T-helper 17 cell (primary cell): ENCODE measurements at places on chromosomes 2 and 18.

GRCh38 chr18:35455926-35456763, 41.6 kb downstream of the INO80C start:
- no peak for DNase-seq

DNA sequence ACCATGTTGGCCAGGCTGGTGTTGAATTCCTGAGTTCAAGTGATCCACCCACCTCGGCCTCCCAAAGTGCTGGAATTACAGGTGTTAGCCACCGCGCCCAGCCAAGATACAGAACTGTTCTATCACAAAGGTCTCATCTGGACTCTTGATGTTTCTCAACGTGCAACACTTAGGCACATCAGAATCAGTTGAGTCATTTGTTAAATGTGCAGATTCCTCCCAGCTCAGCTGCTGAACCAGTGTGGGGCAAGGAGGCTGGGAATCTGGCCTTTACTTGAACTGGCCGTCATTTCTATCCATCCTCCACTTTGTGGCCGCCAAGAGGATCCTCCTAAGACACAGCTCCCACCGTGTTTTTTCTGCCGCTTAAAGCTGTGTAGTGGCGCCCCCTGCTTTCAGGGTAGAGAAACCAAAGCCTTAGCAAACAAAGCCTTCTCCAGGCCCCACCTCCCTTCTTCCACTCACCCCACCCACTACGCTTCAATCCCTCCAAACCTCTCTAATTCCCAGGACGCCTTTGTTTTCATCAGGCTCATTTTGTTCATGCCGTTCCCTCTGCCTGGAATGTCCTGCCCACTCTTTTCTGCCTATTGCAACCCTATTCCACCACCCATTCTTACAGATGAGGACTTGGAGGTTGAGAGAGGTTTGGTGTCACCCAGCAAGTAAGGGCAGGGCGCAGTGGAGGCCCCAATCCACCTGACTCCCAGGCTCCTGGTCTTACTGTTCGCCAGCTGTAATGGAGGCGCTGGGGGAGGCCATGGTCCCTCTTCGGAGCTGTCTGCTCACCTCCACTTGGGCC, 776 bp upstream of the SPEG start:
- no peak for DNase-seq

DNA sequence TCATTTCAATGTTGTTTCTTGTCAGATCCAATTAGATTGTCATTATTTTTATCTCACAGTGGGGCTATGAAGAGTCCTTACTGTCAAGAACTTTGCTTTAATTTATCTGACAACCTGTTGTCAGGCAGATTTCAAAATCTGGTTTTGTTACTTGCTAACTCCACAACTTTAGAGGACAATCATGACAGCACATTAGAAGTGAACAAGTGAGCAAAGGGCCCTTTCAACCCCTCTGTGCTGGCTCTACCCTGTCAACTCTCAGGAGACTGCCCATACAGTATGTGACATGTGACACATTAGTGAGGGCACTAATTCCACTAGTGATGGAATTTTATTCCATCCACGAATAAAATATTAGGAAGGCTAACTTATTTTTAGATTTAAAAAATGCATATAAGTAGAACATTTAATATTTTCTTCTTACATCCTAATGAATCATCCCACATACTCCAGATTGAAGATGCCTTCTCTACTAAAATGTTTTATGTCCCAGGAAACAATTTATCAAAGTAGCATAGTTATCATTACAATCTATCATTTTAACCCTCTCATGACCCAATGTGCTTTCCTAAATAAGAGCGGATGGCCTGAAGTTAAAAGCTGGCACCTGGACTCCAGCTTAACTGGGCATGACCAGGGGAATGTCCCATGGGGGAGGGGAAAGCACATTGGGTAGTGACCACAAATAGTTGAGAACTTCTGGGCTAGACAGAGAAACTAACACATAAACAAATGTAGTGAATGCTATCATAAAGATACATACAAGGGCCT, 97.6 kb upstream of the PPP1CB start:
- no peak for DNase-seq

GRCh38 chr18:77079088-77079487, 53.5 kb downstream of the MBP start:
- no peak for DNase-seq

- DNase-seq = no peak
These were observed 26.6 kb downstream of the ZFP36L2 start for GRCh38 chr2:43199492-43200488.

DNA sequence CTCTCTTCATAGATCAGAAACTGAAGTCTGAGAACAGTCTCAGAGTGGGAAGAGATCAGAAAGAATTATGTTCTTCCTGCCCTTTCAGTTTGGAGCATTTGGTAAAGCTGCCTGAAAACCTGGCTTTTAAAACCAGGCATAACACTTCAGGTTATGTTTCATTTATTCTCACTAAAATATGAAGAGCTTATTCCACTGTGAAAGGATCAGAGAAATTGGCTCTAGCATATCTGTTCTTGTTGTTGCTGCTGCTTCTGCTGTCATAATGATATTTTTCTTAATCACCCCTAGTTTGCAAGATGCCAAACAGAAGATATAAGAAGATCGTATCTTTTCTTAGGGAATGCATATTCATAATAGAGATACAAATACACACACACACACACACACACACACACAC, 476.9 kb downstream of the XIRP2 start:
- DNase-seq = no peak
